ENCODE measurements at places on chromosomes 3 and 15.

DNA sequence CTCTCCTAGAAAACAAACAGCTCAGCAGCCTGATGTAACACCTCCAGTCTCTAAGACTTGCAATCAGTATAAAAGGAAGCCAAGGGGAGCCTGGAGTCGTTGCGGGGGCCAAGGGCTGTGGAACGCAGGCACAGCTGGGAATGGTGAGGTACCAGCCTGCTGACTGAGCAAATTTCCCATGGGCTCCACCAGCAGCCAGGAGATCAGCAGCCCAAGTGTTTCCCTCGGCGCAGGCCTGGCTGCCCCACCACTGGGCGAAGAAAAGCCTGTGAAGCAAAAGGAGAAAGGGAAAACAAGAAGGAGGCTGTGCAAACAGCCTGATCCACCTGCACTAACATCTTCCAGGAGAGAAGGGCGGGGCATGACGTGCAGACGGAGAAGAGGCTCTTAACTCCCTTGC is 155.3 kb downstream of the SHQ1 start:
- no peak for DNase-seq

GRCh38 chr3:108225221-108225620 is 3.0 kb upstream of the IFT57 start:
- DNase-seq: no peak

GRCh38 chr15:58019503-58020376 is 45.8 kb downstream of the ALDH1A2 start:
- no peak for DNase-seq

- no peak for DNase-seq
These were observed 381.1 kb downstream of the OXSM start for GRCh38 chr3:26171006-26171405.

DNA sequence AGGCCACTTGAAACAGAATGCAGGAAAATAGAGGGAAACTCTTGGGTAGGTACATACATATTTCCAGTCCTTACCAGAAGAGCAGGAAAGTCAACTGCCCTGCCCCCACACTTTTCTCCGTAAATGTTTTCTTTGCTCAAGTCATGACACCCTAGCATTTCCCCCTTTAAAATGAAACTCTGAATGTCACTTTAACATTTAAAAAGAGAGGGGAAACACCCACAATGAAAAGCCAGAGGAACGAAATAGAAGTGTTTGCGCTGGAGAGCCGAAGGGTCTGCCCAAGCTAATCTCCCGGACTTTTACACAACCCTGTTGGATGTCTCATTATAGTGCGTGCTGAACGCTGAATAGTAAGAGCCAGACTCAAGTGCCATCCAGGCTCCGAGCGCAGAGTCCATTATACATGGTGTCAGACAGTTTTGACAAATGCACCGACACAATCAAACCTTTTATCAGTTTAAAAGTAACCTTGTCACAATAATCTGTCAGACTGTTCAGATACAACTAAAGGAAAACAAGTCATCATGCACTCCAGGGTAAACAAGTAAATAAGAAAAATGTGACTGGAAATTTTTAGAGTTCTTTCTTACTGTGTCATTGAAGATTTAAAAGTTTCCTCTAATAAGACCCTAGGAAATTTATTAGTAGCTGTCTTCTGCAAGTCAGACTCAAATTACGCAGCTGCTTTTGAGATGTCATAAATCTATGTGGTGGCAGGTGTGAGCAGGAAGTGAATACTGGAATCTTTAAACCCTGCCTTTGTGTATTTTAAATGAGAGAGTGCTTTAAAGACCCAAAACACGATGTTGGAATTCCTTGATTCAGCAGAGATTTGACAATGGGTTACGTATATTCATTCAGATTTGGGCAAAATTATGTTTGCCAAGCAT is 159.8 kb downstream of the RBMS3 start:
- no peak for DNase-seq

- DNase-seq: no peak
These were observed 9.9 kb downstream of the CHDH start for GRCh38 chr3:53836084-53836872.

DNA sequence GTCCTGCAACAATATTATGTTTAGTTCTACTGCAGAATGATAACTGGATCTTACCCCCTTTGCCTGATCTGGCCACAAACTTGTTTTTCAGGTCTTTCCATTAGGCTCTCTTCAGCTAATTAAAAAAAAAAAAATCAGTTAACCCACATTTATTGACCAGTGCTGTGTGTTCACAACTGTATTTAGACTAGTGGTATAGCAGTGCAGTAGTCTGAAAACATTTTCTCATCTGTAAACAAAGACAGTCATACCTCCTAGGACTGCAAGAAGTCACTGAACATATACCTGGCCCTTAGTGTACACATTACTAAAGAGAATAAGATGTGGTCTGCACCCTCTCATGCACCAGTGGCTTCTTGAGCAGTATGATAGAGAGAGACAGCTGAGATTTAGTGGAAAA is 22.5 kb downstream of the LPP start:
- DNase-seq: no peak

DNA sequence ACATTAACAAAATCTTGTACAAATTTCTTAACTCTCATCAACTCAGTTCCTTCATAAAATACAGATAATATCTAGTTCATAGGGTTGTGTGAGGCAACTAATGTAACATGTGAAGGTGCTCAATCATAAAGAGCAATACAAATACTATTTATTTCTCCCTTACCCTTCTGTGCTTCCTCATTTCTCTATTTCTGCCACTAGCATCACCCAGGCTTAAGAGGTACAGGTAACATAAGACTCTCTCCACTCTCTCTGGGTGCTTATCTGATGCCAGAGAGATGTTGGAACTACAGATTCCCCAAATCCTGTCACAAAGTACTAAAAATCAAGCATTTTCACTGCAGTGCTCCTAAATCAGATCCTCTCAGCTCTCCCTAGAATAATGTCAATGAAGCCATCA is 74.9 kb downstream of the DPH6 start:
- no peak for DNase-seq

DNA sequence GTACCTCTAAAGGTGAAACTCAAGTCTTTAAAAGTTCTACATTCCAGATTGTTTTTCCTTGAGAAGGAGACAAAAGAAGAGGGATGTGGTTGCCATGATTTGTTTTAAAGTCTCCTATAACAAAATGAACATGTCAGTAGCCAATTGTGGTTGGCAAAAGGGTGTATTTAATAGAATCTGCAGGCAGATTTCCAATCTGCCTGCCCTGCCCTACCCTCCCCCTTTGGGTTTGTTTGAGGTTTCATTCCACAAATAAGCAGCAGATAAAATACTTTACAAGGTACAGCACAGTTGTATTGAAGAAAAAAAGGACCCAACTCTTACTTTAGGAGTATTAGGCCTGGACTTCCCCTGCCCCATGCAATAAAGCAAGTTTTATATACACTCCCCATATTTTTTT is 59.5 kb downstream of the MLH1 start:
- no peak for DNase-seq

GRCh38 chr3:112056451-112056929 is 22.0 kb downstream of the TMPRSS7 start:
- no peak for DNase-seq

GRCh38 chr15:66578286-66578875 is 12.6 kb upstream of the LCTL start:
- no peak for DNase-seq

GRCh38 chr3:78277220-78277619 is 1237.3 kb downstream of the ROBO2 start:
- no peak for DNase-seq

GRCh38 chr3:72888546-72889309 is 882 bp downstream of the GXYLT2 start:
- no peak for DNase-seq

GRCh38 chr3:159236321-159236720 is 434.5 kb downstream of the MFSD1 start:
- no peak for DNase-seq

- no peak for DNase-seq
These were observed 165.4 kb downstream of the CFAP20DC start for GRCh38 chr3:58884453-58884852.

DNA sequence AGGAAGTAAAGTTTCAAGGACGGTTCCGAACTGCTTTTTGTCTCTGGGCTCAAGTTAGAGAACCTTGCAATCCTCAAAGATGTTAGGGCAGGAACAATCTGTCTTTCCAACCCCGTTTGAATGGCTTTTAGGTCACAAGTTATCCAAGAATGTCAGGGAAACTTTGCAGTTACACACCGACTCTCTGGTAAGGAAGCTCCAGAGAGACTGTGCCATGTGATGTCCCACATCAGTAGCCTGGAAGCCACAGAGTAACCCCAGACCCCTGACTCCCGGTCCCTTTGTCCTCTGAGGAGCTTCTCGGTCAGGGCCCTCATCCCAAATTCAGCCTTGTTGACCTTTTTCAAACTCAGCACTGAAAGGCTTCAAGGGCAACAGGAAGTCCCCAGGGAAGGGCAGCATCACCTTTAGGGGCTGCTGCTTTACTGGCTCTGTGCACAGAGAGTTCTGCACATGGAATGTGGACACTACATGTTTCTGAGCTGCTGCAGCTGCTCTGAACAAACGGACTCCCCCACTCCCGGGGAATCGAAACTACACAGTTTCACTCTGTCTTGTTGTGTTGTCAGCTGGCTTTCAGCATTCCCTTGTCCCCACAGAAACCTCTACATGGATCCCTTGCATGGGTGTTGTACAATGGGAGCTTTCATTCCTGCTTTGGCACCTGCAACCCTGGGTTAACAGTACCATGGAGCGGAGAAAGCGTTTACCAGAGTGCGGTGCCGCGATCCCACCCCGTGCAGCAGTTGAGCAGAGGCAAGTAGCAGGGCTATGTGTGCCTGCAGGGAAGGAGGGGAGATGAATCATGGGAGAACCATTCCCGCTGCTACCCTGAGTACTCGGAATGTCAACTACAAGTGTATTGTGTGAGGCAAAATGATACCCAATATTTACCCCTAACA is 408.2 kb upstream of the THBS1 start:
- no peak for DNase-seq

GRCh38 chr15:98653686-98654085 is 5.3 kb downstream of the IGF1R start:
- DNase-seq: no peak

- no peak for DNase-seq
These were observed 81.8 kb downstream of the USP13 start for GRCh38 chr3:179734497-179735281.

DNA sequence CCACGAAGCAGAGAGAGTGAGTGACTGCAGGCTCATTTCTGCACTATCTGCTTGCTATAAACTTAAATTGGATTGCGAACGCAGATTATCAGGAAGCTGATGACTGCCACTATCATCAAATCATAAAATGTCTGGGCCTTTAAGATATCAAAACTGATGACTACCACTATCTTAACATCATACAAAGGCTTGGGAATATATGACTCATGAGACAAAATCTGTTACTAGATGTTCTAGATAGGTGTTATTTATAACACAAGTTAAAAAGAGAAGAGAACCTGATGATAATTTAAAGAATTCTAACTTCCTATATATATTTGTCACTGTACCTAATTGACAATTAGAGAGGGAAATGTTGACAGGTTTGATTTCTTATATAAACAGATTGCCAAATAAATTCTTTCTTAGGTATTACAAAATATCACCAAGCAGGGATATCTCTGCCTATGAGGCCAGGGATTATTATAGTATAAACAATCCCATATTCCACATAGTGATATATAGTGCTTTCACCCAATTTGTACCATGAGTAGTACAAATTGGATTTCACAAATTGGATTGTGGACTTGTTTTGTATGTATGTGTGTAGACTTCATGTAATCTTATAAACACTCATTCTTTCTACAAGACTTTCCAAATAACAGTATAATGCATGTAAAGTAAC is 1157.2 kb downstream of the ROBO1 start:
- no peak for DNase-seq

DNA sequence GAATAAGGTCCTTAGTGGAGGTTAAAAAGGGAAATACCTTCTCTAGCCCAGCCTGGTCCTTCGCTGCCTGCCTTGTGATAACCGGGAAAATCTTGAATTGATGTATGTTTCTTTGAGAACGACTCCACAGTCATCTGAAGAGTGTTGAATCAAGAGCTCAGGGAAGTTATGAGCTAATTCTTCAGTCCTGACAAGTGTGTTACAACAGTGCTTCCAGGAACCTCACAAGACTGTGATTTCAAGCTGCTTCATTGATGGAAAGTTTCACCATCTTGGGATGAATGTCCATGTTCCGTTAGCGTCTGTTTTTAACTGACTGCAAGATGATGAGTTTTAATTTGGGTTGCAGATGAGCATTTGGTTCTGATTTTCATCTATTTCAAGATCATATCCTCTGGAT is 12.4 kb downstream of the TMEM41A start:
- DNase-seq: no peak

DNA sequence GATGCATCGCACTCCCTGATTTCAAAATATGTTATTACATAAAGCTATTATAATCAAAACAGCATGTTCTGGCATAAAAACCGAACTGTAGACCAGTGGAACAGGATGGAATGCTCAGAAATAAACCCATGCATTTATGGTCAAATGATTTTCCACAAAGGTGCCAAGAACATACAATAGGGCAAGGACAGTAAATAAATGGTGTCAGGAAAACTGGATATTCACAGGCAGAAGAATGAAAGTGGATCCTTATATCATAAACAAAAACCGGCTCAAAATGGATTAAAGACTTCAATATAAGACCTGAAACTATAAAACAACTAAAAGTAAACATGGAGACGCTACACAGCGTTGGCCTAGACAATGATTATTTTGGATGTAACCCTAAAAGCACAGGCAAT is 22.6 kb downstream of the USP50 start:
- DNase-seq: no peak

- no peak for DNase-seq
These were observed 199.8 kb downstream of the STT3B start for GRCh38 chr3:31732548-31732947.

DNA sequence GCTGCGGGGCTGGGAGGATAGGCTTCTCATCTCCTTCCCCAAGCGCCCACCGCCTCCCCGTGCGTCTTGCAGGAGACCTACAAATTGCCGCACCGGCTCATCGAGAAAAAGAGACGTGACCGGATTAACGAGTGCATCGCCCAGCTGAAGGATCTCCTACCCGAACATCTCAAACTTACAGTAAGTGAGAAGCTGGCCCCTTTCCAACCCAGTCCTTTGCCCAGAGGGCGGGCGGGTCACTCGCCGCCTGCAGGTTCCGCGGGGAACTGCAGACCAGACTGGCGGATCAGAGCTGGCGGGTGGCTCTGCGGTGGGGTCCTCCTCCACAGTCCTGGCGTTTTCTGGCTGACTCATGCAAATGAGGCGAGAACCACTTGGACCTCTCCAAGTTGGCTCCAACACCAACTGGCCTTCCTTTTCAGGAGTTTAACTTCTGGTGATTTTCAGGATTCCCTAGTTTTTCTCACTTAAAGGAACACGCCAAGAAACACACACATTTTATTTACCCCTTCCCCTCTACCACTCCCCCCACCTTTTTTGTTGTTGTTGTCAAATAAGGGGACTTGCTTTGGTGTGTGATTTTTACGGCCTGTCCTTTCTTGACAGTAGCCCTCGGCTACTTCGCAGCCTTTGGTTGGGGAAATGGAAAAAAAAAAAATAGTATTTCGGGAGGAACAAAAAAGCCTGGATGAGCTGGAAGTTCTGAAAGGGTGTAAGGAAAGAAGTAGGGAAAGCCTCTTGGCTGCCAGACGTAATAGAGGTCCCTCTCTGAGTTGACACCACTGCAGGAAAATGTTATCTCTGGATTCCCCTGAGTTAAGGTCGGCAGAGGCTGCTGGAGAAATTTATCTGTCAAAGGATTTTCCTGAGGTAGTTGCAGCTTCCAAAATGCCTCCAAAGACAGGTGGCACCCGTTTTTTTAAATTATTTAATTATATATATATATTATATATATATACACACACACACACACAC is 1.3 kb downstream of the BHLHE40 start:
- no peak for DNase-seq
